Activated CD8-positive, alpha-beta memory T cell treated with anti-CD3 and anti-CD28 coated beads, Interleukin-2, amount 50 U/mL, for 48 hours (primary cell): ENCODE measurements at places on chromosomes 12 and 14.

- DNase-seq = no peak
Observed at GRCh38 chr12:120228041-120228290, 27.1 kb upstream of the RPLP0 start.

DNA sequence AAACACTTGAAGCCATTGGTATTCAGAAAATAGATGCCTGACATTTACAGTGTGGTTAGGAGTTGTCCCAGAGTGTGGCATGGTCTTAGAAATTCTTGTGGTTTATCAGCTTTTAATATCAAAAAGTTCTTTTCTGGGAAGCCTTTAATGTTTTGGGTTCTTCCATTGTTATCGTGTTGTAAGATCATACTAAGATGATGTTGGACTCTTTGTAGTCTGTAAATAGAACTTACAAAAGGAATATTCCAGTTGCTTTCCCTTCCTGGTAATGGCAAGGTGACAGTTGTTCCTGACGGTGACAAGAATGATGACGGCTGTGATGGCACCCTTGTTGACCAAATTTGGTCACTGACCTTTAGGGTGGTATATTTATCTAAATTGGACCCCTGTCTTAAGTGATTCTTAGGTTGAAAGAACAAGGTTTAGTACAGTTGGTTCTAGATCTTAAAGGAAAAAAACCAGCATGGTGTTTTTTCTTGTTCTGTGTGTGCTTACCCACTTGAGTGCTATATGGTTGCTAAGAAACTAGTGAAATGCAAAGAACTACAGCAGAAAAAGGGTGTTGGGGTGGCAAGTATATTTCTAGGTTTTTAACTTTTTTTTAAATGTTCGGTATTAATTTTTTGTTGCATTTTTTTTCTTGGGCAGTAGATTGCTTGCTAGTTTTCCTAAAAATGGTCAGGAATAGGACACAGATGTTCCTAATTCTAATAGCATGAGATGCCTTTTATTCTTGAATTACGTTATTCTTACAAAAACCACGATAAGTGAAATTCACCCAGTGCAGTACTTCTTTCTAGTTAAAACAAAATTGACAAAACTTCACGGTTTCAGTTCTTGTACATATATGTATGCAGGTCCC is 2.1 kb downstream of the ATP2A2 start:
- no peak for DNase-seq

GRCh38 chr12:130013771-130014484 is 110.1 kb upstream of the TMEM132D start:
- DNase-seq = peak; percentile 73

- no peak for DNase-seq
Observed at GRCh38 chr14:49636866-49637265, 1.8 kb upstream of the DNAAF2 start.

DNA sequence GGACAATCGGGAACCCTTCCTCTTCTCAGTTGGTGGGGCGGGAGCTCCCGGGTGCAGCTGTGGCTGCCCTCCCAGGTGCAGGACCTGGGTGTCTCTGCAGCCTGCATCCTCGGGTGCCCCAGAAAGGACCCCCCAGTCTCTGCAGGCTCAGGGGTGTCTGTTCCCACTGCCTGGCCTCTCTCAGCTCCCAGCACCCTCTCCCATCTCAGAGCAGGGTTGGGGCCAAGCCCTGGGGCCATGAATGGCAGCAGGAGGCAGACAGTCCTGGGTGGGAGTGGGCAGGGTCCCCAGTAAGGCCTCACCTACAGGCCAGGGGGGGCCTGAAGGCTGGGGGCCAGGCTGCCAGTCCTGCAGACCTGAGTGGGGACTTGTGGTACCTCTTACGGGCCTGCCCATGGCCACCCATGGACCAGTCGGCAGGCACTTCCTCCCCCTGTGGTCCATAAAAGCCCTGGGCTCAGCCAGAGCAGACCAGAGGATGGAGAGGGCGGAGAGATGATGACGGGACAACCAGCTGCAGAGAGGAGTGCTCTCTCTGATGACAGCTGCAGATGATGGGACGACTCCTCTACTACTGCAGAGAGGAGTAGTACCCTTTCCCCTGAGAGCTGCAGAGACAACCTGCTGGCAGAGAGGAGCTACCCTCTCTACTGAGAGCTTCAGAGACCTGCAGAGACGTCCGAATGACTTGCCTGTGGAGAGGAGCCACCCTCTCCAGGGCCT is 26.6 kb downstream of the TCHP start:
- no peak for DNase-seq

- DNase-seq = no peak
Observed at GRCh38 chr14:68476212-68477109, 316.4 kb downstream of the ZFP36L1 start.

DNA sequence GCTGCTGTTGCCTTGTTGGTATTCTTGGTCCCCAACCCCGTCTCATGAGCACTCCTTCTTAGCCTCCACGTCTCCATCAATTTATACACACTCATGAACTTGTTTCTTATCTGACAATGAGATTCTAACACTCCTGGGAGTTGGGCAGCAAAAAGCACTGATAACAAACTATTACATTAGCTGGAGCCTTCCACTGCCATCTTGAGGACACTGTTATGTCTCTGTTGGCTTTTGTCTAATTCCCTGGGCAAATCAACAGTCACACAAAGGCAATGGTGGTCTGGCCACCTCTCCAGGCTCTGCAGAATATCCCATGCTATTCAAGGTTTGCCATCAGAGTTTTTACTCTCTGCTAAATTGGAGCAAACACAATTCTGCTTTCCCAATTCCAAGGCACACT is 117.8 kb upstream of the COCH start:
- no peak for DNase-seq

DNA sequence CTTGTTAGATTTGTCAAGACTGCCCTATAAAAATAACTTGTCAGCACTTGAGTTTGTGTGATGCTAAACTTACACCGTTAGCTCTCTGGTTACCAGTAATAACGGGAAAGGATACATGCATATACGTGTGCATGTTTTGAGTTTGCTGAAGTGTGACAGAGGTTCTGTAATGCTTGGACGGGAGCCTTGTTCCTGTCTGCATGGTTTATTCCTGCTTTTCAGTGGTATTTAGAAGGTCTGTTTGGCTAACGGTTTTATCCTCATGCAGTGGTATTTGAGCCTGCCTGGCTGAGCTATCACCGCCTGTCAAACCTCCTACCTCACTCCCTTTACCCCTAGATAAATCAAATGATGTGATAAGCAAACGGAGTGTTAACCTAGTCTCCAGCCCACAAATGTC is 305.6 kb downstream of the GALC start:
- DNase-seq = no peak

GRCh38 chr14:75542588-75543091 is 20.4 kb downstream of the BATF start:
- DNase-seq = peak; percentile 88

DNA sequence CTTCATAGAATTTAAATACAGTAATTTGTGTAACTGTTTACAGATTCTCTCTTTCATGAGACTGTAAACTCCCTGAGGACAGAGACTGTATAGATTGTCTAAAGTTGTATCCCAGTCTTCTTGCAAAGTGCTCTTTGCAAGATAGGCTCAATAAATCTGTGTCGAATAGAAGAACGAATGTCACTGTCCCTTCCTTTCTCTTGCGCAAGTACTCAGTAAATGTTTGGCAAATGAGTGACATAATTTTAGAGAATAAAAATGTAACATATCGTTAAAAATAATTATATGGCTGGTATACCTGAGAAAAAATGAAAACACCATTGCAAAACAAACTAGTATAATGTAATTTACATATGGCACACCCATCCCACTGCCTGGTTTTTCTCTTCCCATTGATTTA is 1.9 kb upstream of the RALGAPA1 start:
- DNase-seq = no peak

GRCh38 chr14:99899578-99900178 is 106.5 kb downstream of the EML1 start:
- DNase-seq = no peak

DNA sequence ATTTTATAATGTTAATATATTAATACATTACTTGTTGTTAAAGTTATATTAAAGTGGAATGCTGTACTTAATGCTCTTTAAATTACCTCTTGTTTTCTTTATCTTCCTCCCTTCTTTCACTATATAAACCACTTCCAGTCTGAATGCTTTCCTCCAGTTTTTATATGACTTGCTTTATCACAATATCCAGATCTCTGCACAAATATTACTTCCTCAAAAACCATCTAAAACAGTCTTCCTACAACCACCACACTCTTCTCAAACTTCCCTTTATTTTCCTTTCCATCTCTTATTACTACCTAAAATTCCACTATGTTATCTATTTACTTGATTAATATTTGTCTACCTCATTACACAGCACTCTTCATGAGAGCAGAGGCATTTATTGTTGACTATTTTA is 956.6 kb downstream of the LRFN5 start:
- DNase-seq = no peak

DNA sequence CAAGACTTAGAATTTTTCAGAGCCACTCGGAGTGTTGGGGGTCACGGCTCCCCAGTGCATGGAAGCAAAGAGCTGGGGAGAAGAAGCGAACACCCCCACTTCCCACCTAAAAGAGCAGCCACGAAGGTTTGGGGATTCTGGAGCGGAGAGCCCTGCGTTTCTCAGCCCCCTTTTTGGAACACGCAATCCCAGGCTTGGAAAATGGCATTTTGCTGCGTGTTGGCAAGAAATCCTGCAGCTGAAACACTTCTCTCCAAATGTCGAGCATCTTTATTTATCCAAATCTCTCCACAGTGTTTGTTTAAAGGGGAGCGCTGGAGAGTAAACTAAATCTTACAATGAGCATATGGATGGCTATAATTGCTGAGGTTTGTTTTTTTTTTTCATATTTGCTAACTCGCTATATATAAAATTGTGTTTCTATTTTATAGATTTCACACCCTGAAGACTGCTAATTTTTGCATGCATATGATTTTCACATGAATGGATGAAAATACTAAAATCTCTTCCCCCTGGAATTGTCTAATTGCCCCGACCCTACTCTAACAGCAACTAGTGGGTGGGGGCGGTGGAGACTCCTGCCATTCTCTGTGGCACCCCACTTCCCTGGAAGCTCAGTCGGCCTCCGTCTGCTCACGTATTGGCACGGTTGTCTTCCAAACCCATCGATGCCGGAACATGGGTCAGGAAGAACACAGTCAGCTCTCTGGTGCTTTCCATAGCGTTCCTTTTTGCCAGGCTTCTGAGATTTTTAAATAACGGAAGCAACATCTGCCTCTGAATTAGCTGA is 120.5 kb downstream of the GCH1 start:
- peak; percentile 30 for DNase-seq

- no peak for DNase-seq
Observed at GRCh38 chr12:5733136-5733755, 211.8 kb downstream of the ANO2 start.

DNA sequence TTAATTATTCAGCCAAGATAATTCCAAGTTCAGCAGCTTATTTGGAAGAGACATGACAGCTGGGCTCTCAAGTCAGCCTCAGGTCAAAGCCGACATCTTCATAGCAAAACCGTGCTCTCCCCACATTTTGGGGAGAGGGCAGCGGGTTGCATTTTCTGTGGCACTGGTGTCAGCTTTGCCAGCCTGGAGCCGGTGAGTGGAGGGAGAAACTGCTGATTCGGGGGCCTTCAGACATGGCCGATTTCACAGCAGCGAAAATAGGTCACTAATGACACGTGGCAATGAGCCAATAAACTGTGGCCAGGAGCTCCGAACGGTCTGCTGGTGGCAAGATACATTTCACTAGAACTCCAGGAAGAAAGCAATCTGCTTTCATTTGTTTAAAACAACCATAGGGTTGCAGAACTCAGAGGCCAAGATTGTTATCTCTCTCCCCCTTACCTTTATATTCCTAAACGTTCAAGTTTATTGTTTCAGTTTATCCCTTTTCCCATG is 173.2 kb downstream of the CAND1 start:
- DNase-seq = no peak

DNA sequence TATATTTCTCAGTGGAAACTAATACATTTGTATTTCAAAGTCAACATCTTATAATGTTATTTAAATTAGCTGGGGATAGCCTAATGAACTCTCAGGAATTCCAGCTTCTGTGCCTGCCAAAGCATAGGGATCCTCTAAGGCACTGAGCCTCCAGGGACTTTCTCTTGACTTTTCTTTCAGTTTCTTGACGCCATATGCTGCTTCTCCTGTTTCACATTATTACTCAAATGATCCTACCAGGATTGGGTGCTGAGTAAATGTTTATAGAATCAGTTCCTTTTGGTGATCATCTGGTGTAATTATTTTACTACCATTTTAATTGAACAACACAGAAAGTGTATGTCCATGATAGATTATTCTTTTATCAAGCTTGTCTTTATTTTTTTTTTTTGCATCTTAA is 7.9 kb downstream of the METTL25 start:
- no peak for DNase-seq

- no peak for DNase-seq
Observed at GRCh38 chr14:97198813-97199212, 401.6 kb downstream of the VRK1 start.

DNA sequence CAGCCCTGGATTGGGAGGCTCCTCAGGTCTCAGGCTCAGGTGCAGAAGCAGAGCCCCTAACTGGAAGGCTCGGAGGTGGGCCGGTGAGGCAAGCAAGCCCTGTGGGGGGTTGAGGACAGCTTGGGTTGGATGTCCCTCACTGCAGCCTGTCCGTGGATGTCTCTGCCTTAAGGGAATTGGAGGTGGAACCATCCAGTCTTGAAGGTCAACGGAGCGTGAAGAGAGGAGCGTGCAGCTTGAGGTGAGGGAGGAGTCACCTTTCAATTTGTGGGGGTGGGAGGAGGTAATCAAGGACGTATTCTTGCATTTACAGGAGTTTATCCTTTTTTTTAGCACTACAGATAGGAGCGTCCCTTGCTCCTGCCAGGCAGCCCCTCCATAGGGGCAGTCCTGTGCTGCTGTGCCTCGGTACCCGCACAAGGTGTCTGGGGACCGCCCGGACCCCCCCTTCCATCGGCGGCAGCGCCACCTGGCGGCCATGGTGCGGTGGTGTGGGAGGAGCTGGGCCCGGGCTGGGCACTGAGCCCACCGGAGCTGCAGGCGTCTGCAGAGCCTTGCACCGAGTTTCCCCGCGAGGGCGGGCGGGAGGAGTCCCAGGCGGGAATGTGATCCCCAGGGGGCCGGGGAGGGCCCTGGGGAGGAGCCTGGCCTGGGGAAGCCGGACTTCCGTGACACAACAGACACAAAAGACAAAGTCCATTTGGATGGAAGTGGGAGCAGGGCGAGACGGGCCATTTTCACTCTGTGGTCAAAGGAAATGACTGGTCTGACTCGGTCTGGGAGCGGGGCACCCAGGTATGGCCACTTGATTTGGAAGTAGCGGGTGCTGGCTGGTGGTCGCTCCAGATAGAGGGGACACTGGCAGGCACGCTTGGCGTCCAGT is 864 bp downstream of the DNAJC22 start:
- peak; percentile 96 for DNase-seq

DNA sequence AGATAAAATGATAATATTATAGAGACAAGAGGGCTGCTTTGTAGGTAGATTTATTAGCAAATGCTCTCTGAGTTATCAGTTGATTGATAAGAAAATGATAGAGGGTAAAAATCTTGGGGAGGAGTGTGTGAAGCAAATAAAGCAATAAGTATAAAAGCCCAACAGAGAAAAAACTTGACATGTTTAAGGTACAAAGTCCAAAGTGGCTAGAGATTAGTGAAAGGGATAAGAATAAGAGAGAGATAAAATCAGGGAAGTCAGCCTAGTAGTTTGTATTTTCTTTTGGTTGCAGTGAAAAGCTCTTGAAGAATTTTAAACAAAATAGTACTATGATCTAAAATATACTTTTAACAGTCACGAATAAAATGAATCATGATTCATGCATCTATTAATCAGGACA is 246.2 kb upstream of the LRIG3 start:
- DNase-seq = no peak

- no peak for DNase-seq
Observed at GRCh38 chr14:58716706-58717105, 78.9 kb downstream of the DACT1 start.
